NCI-H146 (cell line): ENCODE measurements at places on chromosomes 7 and 10.

GRCh38 chr7:17506095-17506494 is 207.6 kb downstream of the AHR start:
- peak; percentile 5 for DNase-seq

- DNase-seq = no peak
Observed at GRCh38 chr10:109433434-109433833, 489.9 kb downstream of the XPNPEP1 start.

- no peak for DNase-seq
Observed at GRCh38 chr7:31529103-31529502, 15.2 kb downstream of the ITPRID1 start.

DNA sequence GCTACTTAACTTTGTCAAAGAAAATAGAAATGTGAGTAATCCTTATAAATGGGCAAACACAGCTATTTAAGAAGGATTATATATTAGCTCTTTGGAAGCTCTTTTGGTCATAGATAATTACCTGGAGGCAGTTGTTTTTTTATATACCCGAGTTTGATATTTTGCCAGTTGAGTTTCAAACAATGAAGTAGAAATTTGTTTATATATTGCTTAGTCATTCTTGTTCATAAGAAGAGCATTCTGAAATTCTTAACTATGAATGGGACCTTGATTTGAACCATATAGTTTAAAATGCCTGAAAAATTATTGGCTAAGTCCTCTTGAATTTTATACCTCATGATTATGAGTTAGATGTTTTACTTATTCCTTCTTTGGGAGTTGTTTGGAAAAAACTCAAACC is 36.4 kb downstream of the MINPP1 start:
- no peak for DNase-seq

DNA sequence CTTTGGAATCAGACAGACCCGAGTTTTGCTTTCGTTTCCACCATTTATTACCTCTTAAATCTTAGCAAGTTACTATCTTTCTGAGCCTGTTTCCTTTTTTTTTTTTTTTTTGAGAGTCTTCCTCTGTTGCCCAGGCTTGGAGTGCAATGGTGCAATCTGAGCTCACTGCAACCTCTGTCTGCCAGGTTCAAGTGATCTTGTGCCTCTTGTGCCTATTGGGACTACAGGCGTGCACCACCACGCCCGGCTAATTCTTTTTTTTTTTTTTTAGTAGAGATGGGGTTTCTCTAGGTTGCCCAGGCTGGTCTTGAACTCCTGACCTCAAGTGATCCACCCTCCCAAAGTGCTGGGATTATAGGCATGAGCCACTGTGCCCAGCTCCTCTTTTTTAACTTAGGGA is 79.5 kb upstream of the LRRC17 start:
- no peak for DNase-seq

DNA sequence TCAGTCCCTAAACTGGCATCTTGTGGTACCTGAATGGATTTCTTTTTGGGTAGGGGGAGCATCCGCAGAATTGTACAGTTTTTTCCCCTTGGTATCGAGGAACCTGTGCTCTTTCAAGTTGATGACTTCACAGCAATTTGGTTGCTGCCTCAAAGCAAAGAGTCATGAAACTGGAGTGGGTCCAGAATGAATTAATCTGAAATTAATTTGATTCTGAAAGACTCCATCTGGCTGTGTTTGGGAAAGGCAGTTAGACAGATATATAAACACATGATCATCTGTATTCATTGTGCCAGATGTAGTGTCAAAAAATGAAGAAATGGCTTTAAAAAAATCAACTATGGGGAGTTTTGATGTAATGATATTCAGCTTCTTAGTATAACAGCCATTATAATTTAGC is 136.1 kb downstream of the CELF2 start:
- no peak for DNase-seq

DNA sequence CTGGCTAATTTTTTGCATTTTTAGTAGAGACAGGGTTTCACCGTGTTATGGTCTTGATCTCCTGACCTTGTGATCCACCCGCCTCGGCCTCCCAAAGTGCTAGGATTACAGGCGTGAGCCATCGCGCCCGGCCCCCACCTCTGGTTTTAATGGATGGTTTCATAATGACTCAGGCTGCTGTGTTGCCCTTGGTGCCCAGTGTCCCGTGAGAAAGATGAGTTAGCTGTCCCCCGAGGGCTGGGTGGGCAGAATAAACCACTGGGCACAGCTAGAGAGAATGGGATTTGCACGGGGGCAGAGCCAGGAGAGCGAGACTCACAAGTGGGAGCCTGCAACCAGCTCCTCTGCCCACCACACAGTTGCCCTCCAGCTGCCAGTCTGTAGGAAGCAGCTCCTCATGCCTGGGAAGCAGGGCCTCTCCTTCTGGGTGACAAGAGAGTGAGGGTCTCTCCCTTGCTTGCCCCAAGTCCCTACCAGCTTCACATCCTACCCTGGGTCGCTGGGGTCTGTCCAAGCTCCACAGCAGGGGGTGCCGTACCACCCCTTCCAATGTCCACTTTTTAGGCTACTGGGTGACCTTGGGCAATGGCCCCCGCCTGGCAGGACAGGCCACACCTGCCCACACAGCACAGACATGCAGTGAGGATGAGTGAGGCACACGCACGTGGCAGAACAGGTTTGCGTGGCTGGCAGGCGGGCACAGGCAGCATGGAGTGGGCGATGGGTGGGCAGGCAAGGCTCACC is 16.1 kb upstream of the NDST2 start:
- no peak for DNase-seq

GRCh38 chr7:151206914-151207313 is 3.4 kb downstream of the H2BK1 start:
- DNase-seq = no peak

DNA sequence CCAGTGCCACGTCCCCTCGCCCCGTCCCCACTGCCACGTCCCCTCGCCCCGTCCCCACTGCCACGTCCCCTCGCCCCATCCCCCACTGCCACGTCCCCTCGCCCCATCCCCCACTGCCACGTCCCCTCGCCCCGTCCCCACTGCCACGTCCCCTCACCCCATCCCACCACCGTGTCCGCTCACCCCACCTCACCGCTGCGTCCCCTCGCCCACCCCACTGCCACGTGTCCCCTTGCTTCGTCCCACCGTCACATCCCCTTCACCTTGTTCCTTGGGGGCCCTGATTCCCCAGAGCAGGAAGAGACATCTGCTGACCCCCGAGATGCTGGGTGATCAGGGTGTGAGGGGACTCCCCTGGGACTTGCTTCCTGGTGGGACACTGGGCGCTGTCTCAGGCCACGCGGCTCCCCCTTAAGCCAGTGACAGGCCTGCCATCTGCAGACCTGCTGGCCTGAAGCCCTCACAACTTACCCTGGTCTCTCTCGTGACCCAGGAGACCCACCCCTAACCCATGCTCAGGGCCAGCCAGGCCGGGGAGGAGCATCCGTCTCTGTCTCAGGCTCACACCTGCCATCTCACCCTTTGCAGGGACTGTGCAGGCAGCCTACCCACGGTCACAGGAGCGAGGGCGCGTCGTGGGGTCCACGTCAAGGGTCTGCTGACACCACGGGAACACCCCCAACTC is 260.4 kb downstream of the ELFN1 start:
- no peak for DNase-seq

DNA sequence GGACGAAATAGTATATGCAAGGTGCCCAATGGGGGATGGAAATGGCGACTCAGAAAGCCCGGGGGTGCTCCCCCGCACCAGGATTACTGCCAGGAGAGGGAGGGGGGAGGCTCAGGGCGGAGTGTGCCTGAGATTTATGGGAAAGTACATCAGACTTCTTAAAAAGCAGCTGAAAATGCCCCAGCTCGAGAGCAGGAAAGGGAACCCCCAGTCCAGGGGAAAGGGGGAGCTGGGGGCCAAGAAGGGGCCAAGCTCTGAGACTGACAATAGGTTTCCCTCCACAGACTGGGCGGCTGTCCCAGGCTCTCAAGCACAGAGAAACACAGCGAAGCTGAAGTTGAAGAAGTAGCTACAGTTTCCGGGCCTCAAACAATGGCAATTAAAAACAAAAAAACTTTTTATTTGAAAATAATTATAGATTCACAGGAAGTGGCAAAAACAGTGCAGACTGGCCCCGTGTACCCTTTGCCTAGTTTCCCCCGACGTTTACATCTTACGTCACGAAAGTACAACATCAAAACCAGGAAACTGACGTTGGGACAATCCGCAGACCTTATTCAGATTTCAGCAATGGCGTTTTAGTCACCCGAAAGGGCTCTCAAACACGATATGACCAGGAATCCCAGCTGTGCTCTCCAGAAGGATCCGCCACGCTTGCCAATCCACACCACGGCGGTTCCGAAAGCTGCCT is 83.9 kb upstream of the FGFR2 start:
- no peak for DNase-seq

DNA sequence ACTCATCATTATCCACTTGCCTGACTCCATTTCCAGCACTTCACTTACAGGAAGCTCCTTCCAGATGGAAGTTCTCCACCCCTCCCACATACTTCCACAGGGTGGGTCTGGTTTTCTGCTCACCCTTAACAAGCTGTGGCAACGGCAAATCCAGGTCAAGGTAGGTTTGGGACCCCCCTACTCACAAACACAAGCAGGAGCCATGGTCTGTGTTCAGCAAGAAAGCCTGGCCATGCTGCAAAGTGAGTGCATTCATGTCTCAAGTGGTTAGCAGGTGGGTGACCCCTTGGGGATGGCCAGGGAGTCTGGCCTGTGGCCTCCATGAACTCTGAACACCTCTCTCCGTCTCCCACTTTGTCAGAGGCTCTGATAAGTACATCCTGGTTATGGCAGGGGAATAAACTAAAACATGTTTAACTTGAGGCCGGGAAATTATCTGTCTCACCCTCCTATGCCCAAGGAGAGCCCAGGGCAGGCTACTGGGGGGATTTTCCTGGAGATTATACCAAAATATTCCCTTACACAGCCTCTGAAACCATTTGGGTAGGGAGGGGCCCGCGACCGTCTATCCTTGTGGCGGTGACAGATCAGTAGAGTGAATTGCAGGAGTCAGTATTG is 844 bp downstream of the XPNPEP1 start:
- DNase-seq = peak; percentile 16

GRCh38 chr10:84783386-84783785 is 455.0 kb downstream of the CCSER2 start:
- DNase-seq = peak; percentile 81

DNA sequence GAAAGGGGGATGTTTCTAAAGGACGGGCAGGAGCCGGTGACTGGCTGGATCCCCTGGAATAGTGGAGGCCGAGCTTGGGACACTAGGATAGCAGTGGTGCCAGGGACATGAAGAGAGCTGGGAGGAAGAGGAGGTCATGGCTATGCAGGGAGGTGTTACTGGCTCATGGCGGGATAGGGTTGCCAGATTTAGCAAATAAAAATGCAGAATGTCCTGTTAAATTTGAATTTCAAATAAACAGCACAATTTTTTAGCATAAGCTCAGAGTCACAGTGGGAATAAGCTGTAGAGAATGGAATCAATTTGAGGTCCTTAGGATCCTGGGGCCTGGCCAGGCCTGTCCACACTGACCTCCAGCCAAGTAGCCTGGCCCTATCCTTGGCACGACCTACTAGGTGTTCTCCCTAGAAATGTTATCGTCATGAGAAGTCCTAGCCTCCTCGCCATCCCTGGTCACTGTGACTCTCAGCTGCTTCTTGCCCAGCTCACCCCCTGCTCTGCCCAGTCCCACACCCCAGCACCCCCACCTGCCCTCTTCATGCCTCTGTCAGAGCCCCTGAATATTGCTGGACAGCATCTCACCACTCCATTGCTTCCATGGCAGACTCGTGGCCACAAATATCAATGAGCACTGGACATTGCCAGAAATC is 7.6 kb upstream of the KCP start:
- no peak for DNase-seq

DNA sequence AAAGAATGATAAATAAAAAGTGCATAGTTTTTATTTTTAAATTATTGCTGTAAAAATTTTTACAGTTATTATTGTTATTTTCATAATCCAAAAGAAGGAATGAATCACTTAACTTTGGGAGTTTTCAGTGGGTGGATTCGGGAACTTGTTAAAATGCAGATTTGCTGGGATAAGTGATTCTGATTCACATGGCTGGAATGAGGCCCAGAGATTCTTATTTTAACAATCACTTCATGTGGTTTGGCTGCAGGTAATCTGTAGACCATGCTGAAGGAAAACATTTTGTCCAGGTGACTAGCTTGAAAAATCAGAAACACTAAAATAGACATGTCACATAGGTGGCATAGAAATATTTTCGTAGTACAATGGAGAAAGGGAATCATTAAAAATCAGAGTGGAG is 13.9 kb downstream of the CROT start:
- no peak for DNase-seq

GRCh38 chr10:78859769-78860168 is 209.0 kb upstream of the ZMIZ1 start:
- DNase-seq = no peak

DNA sequence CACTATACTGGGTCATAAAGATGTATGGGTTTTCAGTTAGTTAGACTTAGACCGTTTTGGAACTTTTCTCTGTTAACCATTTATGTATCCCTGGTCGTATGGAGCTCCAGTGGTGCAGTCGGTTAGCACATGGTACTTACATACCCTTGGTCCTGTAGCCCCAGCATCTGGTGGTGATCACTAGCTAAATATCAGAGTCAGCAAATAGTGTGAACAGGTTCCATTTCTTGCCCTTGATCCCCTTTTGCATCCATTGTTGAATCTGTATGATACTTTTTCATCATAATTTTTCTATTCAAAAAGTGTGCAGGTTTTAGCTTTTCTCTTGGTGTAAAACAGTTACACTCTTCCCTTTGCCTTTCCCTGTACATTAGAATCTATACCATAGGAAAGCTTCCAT is 15.9 kb downstream of the NIPSNAP2 start:
- DNase-seq = no peak

GRCh38 chr10:118981946-118982345 is 47.6 kb upstream of the NANOS1 start:
- DNase-seq = no peak

DNA sequence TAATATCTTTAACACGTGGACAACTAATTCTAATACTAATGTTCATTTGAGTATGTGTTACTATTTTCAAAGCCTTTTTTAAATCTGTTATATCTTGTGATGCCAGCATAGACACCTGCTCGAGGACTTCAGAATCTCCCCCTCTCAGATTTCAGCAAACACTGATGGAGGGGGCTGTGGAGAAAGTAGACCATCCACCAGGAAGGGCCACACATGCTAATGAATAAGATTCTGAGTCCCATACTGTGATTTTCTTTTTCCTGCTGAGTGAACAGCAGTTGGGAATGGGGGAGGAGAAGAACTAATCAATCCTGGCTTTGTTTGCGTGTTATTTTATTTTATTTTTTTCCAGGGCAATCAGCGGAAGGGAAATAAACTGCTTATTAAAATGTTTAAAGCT is 157.9 kb upstream of the CSTF2T start:
- no peak for DNase-seq

DNA sequence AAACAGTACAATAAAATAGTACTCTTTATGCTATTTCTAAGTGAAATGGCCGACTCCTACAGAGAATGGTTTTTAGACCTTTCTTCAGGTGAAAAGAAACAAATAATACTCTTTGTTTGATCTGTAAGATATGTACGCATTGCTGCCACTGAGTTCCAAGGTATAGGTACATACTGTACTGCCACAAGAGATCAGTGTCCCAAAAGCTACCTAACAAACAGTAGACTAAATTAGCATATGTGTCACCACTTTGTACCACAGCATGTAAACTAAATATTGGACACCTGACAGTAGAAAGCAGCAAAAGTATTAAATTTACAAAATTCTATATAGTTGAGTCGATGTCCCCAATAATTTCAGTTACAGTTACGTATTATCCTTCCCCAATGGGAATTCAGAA is 14.4 kb downstream of the MTPN start:
- DNase-seq = no peak
